ENCODE measurements at places on chromosomes 6 and 20.

GRCh38 chr6:70072540-70073179 lies 206.3 kb downstream of the COL19A1 start:
- no peak for DNase-seq

- no peak for DNase-seq
Measured at GRCh38 chr20:48910347-48910781, 11.1 kb upstream of the ARFGEF2 start.

DNA sequence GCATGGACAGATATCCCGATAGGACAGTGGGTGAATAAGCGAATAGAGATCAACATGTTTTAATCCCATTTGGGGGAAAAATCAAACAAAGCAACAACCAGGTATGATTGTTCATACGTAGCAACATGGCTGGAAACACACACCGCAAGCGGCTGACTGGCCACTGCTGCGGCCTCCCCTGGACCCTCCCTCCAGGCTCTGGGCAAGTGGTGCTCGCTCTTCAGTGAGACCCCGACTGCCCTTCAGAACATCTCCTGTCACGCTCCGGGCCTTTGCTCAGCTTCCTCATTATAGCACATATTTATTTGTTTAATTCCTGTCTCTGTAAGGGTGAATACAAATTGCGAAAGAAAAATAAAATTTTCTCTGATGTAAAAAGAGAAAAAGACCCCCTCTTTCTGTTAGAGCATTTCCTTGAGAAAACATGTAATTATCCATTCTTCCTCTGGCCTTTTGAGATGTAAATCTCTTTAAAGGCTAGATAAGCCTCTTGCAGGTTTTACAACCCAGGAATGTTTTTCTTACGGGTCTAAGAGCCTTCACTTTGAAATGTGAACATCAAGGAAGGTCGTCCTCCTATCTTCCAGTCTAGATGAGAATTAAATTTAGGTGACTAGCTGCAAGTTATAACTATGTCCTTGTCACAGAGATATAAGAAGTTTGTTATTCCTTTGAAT lies 11.0 kb upstream of the FAM210B start:
- DNase-seq, result no peak

- DNase-seq, result no peak
Measured at GRCh38 chr20:49398401-49399144, 83.9 kb downstream of the KCNB1 start.

GRCh38 chr20:23099791-23100719 lies 13.9 kb upstream of the CD93 start:
- no peak for DNase-seq

DNA sequence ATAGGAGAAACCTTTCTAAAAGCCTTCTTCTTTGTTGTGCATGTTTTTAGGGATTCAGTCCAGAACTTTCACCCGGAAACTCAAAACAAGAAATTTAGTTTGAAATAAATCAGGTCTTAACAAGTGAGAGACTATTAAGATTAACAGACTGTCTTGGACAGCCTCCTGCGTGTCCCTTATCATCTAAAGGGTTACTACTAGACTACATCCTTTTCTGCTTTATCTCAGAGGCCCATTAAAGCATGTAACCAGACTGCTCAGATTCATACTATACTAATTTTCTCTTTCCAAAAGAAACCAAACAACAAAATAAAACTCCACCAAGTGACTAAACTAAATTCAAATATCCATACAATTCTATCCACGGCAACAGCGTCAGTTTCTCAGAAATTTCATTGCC lies 173.8 kb downstream of the GMPR start:
- no peak for DNase-seq

GRCh38 chr6:43708860-43709653 lies 21.5 kb upstream of the MRPS18A start:
- DNase-seq, result peak; percentile 23

GRCh38 chr20:58145506-58146080 lies 82.9 kb downstream of the ANKRD60 start:
- DNase-seq, result no peak

DNA sequence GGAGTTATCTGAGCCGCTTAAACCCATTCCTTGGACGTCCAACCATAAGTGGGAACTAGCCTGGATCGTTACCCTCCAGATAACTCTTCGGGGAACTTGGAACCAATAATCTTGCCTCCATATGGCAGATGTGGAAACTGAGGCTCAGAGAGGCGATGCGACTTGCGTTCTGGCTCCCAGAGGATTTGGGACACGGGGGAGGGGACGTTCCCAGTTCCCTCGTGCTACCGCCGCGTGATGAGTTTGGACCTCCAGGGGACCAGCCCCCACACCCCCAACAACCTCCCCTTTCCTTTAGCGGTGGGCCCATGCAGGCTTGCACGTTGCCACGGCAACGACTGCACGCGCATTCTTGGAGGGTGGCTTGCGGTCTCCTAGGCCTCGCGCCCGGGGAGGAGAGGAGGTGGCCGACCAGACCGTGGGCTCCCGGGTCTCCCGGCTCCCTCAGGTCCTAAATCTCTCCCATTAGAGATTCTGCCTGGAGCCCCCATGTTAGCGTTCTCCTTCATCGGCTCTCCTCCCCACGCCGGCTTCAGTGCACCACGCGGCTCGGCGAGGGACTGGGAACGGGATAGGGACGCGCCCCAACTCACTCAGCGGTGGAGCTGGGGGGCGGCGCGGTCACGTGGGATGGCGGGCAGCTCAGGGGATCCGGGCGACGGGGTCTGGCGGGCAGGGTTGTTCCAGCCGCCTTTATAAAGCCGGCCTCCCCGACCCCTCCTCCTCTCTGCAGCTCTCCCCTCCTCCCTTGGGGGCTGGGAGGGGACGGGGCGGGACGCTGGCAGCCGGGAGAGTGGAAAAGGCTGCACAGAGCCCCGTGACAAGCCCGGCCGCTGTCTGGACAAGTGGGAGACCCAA lies at the start of gene PLTP:
Gene PLTP, minus strand, starts transcription at position 670 of the 858 bp plus-strand sequence. CDS start 703 bp downstream, outside the sequence.
- DNase-seq, result peak; percentile 85

DNA sequence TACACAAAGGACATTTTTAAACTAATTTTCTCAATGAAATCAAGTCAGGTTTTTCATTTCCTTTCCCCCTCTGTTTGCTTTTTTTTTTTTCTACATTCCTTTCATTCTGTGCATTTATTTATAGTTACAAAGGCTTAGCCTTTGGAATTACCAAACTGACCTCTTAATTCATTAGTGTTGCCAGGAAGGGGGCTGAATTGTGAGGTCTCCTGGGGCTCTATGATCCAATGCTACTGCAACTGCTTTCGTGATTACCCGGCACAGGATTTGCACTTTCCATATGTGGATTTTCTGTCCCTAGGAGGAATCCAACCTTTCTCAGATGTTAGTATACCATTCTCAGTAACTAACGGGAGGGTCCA lies 35.3 kb downstream of the NEDD9 start:
- no peak for DNase-seq

GRCh38 chr20:62087632-62088031 lies 22.0 kb upstream of the TAF4 start:
- DNase-seq, result no peak

DNA sequence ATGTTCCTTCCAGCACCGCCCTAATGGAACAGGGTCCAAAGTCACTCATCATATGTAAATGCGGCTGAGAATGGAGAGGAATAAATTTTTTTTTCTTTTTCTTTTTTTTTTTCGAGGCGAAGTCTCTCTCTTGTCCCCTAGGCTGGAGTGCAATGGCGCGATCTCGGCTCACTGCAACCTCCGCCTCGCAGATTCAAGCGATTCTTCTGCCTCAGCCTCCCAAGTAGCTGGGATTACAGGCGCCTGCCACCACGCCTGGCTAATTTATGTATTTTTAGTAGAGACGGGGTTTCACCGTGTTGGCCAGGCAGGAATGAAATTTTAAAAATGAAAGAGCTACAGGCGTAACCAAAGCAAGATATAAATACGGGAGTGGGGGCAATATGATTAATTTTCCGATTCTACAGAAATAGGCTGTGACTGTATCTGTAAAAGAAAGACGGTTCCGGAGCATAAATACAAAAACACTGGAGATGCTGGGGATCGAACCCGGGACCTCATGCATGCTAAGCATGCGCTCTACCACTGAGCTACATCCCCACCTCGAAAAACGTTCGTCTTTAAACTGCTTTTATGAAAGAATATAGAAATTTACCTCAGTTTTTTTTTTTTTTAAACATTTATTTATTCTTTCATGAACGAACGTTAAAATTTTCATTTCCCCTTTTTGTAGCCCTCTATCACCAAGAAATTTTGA lies 132.2 kb downstream of the GPX5 start:
- DNase-seq, result no peak
